ENCODE measurements at places on chromosomes 13 and 19.

DNA sequence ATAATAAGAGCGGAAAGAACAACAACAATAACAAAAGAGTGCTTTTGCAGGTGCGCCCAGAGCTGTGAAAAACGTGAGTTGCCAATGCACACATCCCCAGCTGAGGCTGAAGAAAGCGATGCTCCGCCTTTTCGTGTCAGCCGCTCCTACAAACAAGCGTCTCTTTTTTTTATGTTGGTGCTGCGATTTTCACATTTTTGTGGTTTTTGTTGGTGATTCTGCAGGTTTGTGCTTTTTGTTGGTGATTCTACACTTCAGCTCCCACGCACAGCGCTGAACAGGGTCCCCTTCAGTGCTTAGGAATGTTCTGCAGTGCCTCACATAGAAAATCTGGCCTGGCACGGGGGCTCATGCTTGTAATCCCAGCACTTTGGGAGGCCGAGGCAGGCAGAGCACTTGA lies 7.3 kb upstream of the SBK3 start:
- no peak for DNase-seq

- DNase-seq, result no peak
Measured at GRCh38 chr13:59358014-59358413, 805.7 kb downstream of the DIAPH3 start.

- DNase-seq, result no peak
Measured at GRCh38 chr13:74182491-74182890, 48.3 kb upstream of the KLF12 start.

- DNase-seq, result no peak
Measured at GRCh38 chr13:25860265-25860664, 191.6 kb downstream of the SHISA2 start.

DNA sequence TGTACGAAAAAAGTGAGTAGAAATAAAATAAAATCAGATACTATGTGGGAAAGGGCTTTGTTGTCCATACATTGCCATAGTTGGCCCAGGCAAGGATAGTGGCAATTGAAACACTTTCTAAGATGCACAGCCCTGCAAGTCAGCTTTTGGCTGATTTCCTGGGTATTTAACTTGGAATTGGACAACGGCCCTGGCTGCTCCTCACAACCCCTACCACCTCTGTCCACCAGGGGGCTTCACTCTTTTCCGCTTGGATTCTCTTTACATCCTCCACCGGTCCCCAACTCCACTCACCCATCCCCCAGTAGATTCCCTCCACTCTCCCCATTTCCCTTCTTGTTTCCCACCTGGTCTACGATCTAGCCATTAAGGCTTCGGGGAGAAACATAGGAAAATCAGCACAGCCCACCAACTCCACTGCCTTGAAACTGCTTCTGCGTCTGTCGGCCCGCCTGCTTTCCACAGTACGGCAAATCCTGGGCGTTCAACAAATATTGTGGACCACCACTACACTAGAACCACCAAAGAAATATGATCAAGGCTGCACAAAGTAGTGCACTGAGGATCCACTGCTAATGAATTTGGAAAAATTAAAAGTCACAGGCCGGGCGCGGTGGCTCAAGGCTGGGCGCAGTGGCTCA lies 48.6 kb upstream of the GTF3A start:
- DNase-seq, result peak; percentile 49

GRCh38 chr13:20699715-20700114 lies 3.8 kb upstream of the IL17D start:
- no peak for DNase-seq

DNA sequence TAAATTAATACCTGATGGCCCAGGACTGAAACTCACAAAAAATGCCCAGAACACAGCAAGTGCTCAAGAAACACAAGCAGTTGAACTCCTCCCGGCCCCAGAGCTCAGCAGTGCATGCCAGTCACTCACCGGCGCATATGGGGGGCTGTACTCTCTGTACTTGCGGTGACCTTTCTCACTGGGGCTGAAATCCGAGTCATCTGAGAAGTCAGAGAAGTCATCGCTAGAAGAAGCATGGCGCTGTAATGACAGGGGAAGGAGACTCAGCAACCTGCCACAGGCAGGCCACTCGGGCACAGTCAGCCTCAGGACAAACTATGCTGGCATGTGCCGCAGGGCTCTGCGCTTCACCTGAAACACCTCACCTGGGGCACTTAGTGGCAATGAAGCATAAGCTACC lies 19.7 kb downstream of the ZC3H4 start:
- no peak for DNase-seq

DNA sequence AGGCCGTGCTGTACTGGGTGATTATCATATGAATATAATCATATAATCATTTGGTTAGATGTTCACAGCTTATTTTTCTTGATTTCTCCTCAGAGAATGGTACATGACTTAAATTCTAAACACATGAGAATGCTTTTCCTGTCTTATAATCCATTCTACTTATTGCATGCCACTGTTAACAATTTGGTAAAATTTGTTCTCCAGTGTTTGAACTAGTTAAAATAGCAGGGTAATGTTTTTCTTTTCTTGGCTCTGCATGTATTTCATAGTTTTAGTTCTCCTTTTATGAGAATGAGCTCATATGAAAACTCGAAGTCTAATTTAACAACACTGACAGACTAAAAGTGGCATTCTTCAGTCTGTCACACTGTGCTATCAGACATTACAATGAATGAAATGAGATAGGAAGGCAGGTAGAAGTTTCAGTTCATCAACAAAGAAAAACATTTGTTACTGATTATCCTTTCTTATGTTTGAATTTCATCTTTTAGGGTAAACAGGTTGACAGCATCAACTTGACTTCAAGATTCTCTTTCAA lies 10.2 kb downstream of the SPRYD7 start:
- no peak for DNase-seq

DNA sequence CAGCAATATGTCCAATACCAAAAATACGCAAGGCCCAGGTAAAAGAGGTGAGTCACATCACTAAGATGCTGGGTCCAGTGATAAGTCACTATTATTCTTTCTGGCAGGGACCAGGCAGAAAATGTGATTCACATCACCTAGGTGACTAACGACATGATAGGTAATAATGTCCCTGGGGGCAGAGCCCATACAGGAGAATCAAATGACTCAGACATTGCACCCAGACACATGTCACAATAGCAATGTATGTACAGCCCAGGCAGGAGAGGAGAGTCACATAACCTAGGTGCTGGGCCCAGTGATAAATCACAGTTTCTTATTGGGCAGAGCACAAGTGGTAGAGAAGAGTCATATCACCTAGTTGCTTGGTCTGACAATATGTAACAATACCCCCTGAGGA lies 28.9 kb upstream of the ZNF729 start:
- no peak for DNase-seq

DNA sequence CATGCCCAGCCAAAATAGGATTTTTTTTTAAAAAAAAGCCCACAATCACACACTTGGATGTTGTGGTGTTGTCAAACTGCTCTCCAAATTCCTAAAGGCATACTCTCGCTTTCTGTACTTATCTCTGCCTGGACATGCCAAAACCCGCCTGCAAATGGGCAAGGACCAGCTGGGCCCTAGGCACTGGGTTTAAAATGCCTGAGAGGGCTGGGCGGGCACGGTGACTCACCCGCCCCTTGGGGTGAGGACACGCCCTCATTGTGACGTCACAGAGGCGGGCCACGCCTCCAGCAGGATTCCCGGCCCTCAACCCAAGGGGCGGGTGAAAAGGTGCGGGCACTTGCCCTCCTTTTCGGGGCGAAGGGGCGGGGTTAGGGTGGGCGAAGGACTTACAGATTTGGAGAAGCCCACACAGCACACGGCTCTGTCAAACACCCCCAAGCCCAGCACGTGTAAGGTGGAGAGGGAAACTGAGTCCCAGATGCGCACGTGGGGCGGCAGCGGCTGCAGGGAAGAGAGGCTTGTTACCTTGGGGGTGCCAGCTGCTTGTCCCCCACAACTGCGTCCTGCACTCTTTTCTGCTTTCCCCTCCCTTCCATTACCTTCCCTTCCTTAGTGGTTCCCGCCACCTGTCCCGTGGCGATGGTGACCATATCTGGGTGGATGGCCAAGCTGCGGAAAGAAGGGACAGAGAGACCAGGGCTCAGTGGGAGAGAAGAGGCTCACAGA lies 6.6 kb downstream of the EML2 start:
- DNase-seq, result peak; percentile 42

DNA sequence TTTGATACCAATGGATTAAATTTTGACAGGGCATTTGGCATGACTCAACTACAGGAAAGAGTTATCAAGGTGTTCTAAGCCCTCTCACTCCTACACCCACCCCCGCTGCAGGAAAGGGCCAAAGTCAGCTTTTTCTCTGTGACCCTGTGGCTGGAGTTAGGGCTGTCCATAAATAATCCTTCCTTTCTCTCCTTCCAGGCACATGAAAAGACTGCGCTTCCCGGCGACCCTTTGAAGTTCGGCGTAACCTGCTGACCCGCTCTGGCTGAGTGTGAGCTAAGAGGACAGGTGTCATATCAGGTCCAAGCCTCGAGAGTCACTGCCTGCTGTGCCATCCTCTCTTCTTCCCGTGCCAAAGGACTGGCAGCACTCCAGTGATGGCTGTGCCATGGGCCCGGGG lies 25.6 kb downstream of the ZNF114 start:
- no peak for DNase-seq

- peak; percentile 79 for DNase-seq
Measured at GRCh38 chr19:35013820-35014754, 14.0 kb downstream of the GRAMD1A start.

- no peak for DNase-seq
Measured at GRCh38 chr13:49502954-49503353, 7.2 kb downstream of the PHF11 start.

DNA sequence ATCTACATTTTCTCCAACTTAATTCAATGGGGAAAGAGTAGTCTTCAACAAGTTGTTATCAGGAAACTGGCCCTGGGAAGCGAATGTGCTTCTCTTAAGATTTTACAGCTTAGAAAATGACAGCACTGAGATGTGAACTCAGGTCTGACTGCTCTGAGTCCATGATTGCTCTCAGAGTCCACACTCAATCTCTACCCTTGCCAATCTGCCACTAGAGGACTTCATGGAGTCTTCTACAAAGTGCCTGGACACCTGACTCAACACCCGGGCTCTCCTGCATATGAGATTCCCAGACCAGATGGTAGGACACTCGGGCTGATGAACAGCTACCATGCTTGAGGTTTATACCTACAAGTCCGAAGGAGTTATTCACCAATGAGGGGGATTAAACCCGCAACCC lies 74.8 kb downstream of the ABCC4 start:
- DNase-seq, result no peak

DNA sequence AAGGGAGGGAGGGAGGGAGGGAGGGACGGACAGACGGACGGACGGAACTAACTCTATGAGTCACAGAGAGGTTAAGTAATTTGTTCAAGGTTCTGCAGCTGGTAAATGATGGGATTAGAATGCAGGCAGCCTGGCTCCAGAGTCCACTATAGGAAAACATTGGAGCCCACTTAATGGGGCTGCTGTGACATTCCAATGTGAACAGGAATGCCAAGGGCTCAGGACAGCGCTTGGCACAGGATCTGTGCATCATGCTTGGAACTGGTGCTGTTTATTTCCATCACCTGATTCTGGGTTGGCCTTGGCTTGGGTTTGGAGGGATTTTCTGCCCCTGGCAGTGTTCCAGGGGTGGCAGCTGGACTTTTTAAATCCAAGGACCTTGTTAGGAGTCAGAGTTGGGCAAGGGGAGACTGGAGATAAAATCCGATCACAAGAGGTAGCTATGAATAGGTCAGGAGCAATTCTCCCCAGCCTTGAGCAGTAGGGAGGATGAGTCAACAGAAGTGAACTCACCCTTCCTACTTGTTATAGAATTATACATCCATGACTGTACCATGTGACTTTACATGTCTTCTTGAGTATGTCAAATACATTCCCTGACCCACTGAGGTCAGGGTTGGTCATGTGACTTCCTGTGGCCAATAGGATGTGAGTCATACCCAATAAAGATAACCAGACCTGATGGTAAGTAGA lies 7.8 kb upstream of the HIF3A start:
- no peak for DNase-seq

DNA sequence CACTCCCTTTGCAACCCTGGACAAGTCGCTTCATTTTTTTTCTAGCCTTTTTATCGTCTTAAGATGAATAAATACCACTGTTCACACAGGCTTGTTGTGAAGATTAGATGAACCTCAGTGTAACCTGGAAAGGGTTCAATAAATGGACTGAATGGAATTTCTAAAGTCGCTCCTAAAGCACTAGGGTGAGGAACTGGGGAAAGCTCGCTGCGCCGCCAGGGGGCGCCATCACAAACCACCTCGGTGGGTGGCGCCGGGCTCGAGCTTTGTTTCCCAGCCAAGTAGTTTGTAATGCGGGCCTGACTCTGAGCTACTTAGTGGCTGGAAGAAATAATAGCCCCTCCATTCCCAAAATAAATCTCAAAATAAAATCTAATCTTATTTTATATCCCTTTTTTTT lies 2.2 kb upstream of the CEACAM6 start:
- peak; percentile 65 for DNase-seq

- no peak for DNase-seq
Measured at GRCh38 chr13:70432276-70432805, 324.1 kb upstream of the KLHL1 start.

GRCh38 chr19:55044771-55045716 lies 7.0 kb upstream of the GP6 start:
- DNase-seq, result no peak

DNA sequence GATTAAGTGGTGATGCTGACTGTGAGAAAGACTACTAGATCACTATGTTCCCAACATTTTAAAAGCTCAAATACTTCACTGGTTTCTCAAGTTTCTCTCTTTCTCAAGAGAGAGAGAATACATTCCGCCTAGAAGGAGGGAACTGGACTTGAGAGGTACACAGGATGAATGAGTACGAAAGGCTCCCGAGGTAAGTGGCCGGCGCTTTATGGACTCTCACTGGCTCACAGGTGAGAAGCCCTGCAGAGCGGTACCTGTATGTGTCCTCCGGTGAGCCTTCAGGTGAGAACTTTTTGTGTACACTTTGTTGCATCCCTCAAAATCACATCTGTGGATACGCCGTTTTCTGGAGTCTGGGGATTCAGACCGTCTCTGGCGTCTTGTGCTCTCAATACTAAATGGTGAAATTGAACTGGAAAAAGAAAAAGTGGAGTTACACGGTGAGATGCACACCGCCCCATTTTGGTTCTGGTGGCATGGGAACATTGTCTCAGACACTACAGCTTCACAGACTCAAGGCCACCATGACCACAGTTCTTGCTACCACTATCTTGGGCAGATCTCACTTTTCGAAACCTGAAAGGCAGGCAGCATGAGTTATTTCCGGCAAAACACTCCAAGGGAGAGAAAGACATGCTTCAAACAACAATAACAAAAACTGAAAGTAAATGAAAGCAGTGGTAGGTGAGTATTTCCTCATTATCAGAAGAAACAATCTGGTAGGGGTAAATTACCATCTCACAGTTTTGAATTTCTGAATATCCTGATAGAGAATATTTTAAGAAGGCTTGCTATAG lies 418.9 kb downstream of the KLF12 start:
- DNase-seq, result peak; percentile 86
